NCI-H1436 (cell line): ENCODE measurements at places on chromosomes 13 and 19.

GRCh38 chr13:94706101-94706842 is 6.1 kb downstream of the SOX21 start:
- DNase-seq = no peak

- no peak for DNase-seq
These were observed 17.9 kb upstream of the POMP start for GRCh38 chr13:28640861-28641599.

- DNase-seq = no peak
These were observed 90.3 kb downstream of the LRCH1 start for GRCh38 chr13:46643165-46643777.

DNA sequence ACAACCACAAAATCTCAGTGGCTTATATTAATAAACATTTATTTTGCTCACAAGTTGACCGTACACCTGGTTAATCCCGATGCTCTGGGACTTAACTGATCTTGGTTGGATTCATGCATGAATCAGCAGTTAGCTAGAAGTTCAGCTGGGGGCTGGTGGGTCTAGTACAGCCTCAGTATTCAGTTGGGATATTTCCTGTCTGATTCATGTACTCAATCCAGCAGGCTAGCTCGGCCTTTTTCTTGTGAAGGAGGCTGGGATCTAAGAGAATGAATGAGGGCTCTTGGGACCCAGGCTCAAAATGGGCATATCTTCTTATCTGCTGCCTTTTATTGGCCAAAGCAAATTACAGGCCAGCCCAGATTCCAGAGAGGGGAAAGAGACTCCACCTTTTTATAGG is 178.8 kb downstream of the KCTD12 start:
- DNase-seq = no peak

GRCh38 chr19:18790566-18791314 is at the start of gene COMP:
COMP (minus strand) TSS chr19:18791305; CDS start chr19:18791269, 36 bp downstream.
- no peak for DNase-seq

GRCh38 chr19:54515156-54515555 is 12.5 kb downstream of the LAIR2 start:
- DNase-seq = no peak

- no peak for DNase-seq
These were observed 3.1 kb downstream of the FTL start for GRCh38 chr19:48968179-48968661.

DNA sequence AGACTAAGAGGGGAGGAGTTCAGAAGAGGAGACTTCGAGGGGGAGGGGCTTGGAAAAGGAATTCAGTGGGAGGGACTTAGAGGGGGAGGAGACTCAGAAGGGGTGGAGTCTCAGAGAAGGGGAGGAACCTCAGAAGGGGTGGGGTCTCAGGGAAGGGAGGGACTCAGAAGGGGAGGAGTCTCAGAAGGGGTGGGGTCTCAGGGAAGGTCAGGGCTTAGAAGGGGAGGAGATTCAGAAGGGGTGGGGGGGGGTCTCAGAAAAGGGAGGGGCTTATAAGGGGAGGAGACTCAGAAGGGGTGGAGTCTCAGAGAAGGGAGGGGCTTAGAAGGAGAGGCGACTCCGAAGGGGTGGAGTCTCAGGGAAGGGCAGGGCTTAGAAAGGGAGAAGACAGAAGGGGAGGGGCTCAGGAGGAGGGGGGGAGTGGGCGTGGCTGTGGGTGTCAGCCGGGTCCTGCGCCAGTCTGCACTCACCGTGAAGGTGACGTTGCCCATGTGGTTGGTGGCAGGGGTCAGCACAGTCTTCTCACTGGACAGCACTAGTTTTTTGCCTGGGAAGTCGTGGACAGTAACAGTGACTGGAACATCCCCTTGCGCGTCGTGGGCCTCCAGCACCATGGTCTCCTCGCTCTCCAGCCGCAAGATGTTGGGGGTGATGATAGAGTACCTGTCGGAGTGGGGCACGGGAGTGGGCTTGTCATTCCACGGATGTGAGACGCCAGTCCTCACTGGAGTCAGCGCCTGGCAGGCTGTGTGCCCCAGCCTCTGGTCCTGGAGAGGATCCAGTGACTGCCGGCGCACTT is 1.5 kb downstream of the C3 start:
- no peak for DNase-seq

DNA sequence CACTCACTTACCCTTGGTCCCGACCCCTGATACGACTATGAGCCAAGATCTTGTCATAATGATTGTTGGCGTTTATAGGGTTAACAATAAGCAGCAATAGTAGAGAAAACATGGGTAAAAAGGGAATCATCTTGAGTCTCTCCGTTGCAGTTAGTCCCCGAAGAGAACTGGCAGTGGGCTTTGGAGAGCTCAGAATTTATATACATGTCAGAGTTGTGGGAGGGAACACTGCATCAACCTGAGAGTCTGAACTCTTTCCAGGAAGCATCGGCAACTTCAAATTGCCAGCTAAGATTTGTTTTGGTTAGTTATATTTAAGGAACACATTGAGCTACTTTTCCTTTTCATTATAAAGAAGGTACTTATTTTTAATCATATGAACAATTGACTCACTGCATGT is at the start of gene POSTN:
TSS of gene POSTN (minus strand) at position 172 of the 400 bp plus-strand sequence. CDS start at position 130, 42 bp downstream.
- DNase-seq = no peak

DNA sequence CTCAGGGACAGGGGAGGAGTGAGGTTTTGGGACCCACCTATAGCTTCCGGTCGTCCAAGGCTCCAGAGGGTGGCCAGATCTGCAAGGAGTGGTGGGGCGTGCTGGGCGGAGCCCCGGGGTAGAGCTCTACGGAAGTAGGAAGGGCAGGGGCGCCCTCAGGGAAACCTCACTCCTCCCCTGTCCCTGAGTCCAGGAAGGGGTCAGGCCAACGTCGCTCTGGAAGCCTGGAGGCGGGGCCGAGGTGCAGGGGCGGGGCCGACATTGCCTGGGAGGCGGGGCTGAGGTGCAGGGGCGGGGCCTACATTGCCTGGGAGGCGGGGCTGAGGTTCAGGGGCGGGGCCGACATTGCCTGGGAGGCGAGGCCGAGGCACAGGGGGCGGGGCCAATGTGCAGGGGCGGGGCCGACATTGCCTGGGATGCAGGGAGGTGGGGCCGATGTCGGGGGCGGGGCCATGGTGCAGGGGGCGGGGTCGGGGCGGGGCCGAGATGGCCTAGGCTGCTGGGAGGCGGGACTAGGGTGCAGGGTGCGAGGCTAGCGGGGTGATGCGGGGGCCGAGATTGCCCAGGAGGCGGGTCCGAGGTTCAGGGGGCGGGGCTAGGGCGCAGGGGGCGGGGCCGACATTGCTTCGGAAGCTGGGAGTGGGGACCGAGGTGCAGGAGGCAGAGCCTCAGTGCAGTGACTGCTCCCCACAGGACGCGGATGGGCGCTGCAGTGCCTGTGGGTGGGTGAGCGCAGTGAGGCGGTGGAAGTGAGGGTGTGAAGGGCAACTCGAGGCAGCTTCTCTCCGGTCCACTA is 4.9 kb upstream of the PALM start:
- no peak for DNase-seq

GRCh38 chr13:28012896-28013295 is 24.4 kb upstream of the URAD start:
- no peak for DNase-seq

DNA sequence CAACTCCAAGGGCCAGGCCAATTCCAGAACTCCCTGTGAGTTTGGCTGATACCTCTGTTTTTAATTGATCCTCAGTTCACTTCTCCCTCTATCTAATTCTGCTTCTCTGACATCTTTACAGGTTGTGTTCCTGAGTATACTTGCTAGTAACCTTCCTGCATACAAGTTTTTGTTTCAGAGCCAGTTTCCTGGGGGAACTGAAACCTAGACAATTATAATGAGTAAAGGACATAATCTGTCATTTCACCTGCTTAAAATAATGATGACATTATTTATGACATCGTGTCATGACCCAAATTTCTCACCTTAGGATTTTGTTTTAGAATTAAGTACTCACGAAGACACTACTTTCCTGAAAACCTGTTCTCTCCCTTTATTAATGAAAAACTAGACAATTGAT is 12.5 kb upstream of the MYCBP2 start:
- no peak for DNase-seq

DNA sequence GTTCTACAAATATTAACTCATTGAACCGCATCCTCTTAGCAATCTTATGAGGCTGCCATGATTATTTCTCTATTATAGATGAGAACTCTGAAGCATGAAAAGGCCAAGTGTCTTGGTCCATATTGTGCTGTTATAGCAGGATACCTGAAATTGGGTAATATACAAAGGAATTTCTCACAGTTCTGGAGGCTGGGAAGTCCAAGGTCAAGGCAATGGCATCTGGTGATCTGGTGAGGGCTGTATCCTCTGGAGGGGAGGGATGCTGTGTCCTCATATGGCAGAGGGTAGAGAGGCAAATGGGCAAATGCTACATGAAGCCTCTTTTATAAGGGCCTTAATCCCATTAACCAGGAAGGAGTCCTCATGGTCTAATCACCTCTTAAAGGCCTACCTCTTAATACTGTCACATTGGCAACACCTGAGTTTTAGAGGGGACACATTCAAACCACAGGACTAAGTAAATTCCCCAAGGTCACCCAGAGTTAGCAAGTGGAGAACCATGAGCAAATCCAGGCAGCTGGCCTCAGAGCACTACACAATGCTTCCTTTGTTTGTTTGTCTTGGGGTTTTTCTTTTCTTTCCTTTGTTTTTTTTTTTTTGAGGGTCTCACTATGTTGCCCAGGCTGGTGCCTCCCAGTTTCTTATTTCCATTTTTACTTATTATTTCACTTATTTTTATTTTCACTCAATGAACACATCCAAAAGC is 55.9 kb upstream of the LATS2 start:
- DNase-seq = no peak

- DNase-seq = no peak
These were observed 226.6 kb downstream of the B3GLCT start for GRCh38 chr13:31426395-31426794.

DNA sequence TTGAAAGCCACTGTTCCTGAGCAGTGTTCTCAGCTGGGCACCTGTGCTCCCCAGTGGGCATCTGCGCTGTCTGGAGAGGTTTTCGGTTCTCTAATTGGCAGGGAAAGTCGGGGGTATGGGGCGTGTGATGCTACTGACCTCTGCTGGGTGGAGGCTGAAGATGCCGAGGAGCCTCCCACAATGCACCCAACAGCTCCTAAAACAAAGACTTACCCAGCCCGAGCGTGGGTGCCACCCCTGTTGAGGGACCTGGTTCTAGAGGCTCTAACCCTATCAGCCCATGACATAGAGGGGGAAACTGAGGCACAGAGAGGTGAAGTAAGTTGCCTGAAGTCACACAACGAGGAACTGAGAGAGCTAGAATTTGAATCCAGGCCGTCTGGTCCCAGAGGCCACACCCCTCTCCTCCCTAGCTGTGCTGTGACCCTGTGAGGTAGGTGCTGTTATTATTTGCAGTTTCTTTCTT is 2.3 kb downstream of the SPACA4 start:
- peak; percentile 91 for DNase-seq

- no peak for DNase-seq
These were observed 49.5 kb upstream of the PABPC3 start for GRCh38 chr13:25046274-25046984.

DNA sequence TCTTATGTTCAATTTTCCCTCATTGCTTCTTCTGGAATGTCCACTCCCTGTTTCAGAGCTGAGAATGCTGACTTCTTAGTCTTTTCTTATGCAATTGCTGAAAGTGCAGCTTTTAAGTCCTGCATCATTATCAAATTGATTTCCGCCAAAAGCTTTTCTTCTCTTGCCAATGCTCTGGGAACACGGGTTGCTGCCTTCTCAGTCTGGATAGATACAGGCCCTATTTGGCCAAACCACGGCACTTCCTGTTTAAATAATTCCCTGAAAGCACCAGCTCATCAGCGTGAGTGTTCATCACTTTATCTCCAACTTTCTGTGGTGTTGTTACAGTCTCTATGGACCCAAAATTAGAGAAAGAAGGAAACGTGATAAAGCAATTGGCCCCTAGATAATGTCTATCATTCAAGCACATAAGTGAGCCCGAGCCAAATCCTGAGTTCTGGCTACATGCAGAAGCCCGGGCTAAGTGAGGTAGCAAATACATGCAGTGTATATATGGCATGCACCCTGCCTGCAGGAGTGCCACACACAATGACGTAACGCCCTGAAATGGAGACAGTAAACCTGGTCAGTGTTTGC is 85.7 kb downstream of the CYSLTR2 start:
- no peak for DNase-seq

DNA sequence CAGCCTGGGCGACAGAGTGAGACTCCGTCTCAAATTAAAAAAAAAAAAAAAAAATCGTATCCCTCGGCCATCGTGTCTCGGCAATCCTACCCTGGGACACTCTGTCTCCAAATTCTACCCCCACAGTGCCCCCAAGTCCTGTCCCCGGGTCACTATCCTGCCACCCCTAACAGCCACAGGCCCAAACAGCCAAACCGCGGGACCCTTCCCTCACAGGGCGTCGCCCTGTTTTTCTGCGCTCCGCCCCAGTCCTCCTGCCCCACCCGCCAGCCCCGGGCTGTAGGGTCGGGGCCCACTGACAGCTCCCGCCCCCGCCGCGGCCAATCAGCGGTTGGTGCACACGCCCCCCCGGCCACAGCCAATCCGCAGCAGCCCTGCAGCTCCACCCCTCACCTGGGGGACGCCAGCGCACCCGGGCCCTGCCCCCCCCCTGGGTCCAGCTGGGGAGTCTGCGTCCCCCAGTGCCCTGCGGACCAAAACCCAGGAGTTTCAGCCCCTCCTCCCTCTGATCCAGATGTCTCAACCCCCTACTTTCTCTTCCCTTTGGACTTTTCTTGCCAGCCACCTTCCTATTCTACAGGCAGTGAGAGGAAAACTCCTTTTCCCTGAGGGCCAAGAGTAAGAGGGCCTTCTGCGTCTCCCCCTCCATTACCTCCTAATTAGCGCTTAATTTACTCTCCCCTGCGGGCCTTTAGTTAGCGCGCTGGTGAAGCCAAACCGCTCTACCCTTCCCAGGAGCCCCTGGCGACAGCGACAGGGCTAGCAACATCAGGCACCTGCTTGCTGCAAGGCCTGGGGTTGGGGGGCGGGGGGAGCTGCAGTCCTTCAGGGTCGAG is 1.5 kb upstream of the BCAT2 start:
- DNase-seq = peak; percentile 98

DNA sequence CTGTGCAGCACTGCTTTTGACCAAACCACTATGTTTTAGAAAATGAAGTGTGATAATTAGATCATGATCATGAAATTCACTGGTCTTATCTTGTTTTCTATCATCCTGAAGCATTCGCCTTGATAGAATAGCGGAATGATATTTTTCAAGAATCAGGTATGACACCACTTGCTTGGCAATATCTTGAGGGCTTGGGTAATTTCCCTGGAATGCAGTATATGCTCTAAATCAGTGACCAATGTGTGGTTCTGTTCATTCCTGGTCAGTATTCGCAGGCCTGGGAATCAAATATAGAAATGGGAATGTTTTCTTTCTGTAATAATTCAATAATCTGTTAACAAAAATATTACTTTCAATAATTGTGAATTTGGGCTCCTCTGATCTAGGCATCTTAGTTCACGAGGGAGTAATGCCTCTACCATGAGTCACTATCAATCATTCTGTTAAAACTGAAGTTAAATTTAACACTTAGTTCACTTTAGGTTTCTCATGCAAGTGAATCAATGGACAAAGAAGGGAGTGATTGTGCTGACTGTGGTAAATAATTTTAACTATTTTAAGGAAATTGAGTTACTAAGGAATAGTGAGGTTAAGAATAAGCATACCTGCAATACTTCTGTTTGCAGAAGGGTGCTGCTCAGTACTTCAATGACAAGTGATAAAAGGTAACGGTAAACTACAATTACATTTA is 137.9 kb downstream of the PCDH20 start:
- no peak for DNase-seq

GRCh38 chr19:1512671-1513498 is at the start of gene ADAMTSL5:
ADAMTSL5 (minus strand) TSS chr19:1513019; CDS start chr19:1510943, 2,076 bp downstream.
- DNase-seq = no peak
